ENCODE measurements at places on chromosomes 5 and 9. TPM values are rescaled to one million over a fixed set of nuclear protein-coding genes. Genes with fewer than 3 reads are reported as not detected.

DNA sequence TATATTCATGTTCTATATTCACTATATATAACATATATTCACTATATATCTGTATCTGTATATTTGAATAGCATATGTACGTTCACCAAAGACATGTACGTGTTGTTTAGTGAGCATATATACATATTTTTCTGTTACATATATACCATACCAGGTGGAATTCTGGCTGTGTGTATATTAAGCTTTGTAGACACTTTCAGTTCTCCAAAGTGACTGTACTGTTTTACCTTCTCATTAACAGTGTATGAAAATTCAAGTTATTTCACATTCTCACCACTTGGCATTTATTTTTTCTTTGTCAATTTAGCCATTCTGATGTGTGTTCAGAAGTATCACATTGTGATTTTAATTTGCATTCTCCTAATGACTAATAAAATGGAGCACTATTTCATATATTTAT, 52.2 kb downstream of the DROSHA start:
- no peak for DNase-seq

GRCh38 chr9:33446946-33447798, at the start of gene AQP3:
Gene AQP3 (minus strand): TSS chr9:33447593. CDS start chr9:33447530, 63 bp downstream.
- peak; percentile 58 for DNase-seq

DNA sequence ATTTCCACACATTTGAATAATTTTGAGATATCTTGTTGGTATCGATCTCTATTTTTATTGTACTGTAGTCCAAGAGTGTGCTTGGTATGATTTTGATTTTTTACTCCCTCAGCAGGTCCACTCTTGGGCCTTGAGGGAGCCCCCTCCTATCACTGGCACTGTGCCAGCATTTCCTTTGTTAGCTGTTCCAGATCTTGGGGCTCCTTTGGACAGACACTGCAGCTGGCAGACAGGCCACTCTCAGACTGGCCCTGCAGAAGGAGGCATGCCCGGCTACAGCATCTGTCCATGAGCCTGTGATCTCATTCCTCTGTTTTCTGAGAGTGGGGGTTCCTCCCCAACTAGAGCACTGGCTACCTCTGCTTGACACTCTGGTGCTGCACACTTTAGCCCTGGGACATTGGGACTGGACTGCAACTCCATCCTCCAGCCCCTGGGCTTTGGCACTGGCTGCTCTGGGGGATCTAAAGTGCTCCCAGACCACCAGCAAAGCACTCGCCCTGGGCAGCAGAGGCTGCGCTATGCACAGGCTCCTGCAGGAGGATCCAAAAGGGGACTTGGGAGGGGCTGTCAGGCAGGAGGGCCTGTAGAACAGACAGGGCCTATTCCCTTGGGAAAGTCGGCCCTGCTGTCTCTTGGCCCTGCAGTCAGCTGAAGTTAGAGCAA, 271.3 kb upstream of the DMAC1 start:
- no peak for DNase-seq

The PAIP2 gene
- polyA plus RNA-seq: 163 TPM

The ARHGEF37 gene
- 4.8 TPM for polyA plus RNA-seq

Measured in renal pelvis (tissue), 12 donors.